ENCODE measurements at places on chromosomes 3 and 15.
A peak's percentile ranks its signal among the peaks of the same experiment; 100 is the strongest.

DNA sequence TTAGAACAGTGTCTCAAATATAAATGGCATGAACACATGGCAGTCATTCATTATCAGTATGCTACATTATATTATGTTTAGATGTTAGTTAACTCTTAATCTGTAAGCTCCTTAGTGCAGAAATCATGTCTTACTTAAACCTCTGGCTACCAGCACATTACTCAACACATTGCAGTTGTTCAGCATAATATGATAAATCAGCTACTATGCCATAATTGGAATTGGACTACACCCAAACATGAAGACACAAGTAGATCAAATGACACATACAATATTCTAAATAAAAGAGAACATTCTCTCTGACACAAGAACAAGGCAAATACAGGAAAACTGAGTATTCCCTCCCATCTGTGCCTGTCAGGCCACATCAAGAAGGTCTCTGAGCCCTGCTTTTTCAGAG, 116.1 kb downstream of the PCCB start:
- DNase-seq: peak; percentile 52

- no peak for DNase-seq
These were observed 267.8 kb upstream of the C2CD4B start for GRCh38 chr15:62432702-62433398.

- no peak for DNase-seq
These were observed 4.6 kb downstream of the STIMATE start for GRCh38 chr3:52892625-52893311.

DNA sequence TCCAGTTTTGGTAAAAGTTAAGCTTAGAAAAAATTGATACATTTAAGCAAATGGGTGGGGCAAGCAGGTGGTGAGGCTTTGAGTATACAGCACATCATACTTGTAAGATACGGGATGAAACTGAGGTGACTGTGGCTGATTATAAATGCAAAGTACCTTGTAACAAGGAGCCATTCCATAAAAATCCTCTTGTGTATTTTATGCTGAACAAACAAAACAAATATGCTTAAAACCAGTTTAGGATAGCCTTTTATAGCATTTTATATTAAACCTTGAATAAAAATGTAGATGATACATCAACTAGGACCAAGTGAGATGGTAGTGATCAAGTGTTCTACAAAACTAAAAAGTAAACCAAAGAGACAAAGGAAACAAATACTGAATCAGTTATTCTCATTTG, 3.4 kb downstream of the PLSCR1 start:
- DNase-seq: no peak

GRCh38 chr3:142035308-142035922, 113.9 kb downstream of the TFDP2 start:
- DNase-seq: no peak

GRCh38 chr3:40660554-40660953, 135.8 kb downstream of the ZNF621 start:
- DNase-seq: no peak
